Vagina (tissue), 2 donors: ENCODE measurements at places on chromosomes 3 and 15.

GRCh38 chr3:136343446-136343845 is 93.3 kb downstream of the PCCB start:
- no peaks in the 10 kb centered on the region for H3K27me3 ChIP-seq
- DNase-seq: no peak
- H3K4me1 ChIP-seq: peaks cover 19% of the 10 kb centered on the region

DNA sequence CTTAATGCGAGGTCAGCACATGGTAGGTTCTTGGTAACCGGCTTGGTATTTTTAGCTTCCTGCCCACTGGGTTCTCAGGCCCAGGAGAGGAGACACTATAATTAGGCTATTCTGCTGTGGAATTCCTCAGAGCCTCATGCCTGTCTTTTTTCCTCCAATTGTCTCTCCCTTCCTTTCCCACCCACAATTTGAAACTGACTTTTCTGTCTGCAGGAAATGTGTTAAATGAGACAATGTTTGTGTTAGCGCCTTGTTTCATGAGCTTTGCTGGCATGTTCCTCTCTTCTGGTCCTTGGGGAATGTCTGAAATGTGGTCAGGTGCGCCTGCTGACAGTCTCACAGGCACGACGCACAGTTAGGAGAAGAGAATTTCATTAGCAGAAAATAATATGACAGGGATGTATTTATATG is 223.6 kb upstream of the CTNNB1 start:
- H3K4me3 ChIP-seq: no peak overlapping the region
- H3K4me1 ChIP-seq: peaks cover 19% of the 10 kb centered on the region
- no peaks in the 10 kb centered on the region for H3K36me3 ChIP-seq
- no peaks in the 10 kb centered on the region for H3K27me3 ChIP-seq
- no peak for DNase-seq
- no peak overlapping the region for H3K27ac ChIP-seq

GRCh38 chr15:64037116-64037515 is 9.2 kb downstream of the DAPK2 start:
- H3K4me3 ChIP-seq: no peak overlapping the region
- no peak for DNase-seq
- H3K4me1 ChIP-seq: peaks cover under 1% of the 10 kb centered on the region

DNA sequence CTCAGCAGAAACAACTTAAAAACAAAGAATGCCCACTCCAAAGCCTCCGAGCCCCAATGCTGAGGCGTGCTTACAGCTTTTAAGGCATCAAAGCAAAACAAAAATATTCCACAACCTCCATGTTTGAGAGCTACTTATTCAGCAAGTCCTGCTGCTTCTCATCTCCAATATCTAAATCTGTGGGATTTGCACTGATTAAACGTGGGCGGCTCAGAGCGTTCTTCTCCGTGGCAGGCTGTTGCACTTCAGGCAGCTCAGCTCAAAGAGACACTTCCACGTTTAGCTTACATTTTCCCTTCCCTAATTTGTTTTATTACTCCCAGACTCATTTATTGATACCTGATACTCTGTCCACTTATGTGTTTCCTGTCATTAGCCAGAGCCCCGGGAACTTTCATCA is 282.6 kb upstream of the MCTP2 start:
- DNase-seq: no peak
- H3K4me3 ChIP-seq: no peak overlapping the region
- H3K27me3 ChIP-seq: no peaks in the 10 kb centered on the region
- H3K36me3 ChIP-seq: no peaks in the 10 kb centered on the region
- no peak overlapping the region for H3K27ac ChIP-seq

DNA sequence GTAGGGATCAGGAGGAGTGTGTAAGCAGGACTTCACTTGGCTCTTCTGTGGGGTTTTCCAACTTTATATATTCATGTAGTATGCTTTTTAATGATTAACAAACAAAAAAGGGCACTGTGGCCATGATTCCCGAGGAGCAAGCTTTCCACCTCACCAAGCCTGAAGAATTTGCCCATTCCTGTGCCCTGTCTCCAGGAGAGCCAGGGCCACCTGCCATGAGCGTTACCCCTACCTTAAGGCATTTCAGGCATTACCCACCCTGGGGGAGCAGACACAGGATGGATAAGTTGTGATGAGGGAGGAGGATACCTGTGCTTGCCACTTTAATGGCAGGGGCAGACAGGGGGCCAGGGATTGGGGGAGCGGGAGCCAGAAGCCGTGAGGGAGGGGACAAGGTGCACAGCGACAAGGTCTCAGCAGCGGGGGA is 3.0 kb downstream of the TRPM1 start:
- H3K27ac ChIP-seq: no peak overlapping the region
- no peaks in the 10 kb centered on the region for H3K4me1 ChIP-seq
- H3K27me3 ChIP-seq: no peaks in the 10 kb centered on the region
- no peak overlapping the region for H3K4me3 ChIP-seq

DNA sequence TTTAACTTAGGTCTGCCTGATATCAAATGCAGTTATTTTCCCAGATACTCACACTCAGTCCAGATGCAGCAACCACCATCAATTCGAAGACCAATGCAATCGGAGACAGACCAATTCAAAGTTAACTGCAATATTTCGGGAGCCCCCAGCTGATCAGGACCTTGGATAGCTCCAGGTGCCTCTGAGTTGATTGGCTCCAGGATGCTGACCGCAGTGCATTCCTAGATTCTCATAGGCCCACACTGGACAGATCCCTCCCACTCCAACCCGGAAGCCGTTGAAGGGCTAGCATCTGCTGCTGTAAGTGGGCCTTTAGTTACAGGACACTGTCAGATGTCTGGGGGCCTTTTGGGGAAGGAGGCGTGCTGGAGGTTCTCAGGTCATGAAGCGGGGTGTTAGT is 89.5 kb upstream of the ATP2B2 start:
- no peak overlapping the region for H3K27ac ChIP-seq
- no peak for DNase-seq
- no peaks in the 10 kb centered on the region for H3K27me3 ChIP-seq
- H3K4me1 ChIP-seq: no peaks in the 10 kb centered on the region
- no peaks in the 10 kb centered on the region for H3K36me3 ChIP-seq
- H3K4me3 ChIP-seq: no peak overlapping the region

GRCh38 chr15:77426871-77427270 is 6.2 kb downstream of the HMG20A start:
- DNase-seq: no peak
- H3K4me1 ChIP-seq: peaks cover 23% of the 10 kb centered on the region
- H3K27ac ChIP-seq: no peak overlapping the region
- no peaks in the 10 kb centered on the region for H3K27me3 ChIP-seq
- no peak overlapping the region for H3K4me3 ChIP-seq

GRCh38 chr3:134847349-134847748 is 52.3 kb downstream of the EPHB1 start:
- no peak overlapping the region for H3K4me3 ChIP-seq
- no peaks in the 10 kb centered on the region for H3K36me3 ChIP-seq
- no peak overlapping the region for H3K27ac ChIP-seq
- no peaks in the 10 kb centered on the region for H3K27me3 ChIP-seq
- H3K4me1 ChIP-seq: no peaks in the 10 kb centered on the region
- DNase-seq: no peak

DNA sequence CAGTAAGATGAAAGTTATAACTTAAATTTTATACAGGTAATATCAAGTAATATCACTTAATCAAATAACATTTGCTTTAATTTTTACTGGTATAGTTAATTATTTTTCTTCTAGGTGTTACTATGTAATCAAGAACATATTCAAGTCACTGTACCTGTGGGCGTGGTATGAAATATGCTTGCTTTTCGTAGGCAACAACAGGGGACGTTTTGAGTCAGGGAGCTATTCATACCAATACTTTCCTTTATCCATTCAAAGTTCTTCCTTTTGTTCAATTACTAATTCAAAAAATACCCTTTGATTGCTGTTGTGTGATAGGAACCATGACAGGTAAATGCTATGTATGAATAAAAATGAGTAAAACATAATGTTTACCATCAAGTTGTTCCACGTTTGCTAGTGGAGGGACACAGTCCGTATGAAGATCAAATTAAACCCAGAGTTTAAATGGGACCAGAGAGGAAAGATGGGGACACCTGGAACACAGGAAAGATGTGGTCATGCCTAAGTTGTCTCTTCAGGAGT is 654.0 kb upstream of the KCNMB2 start:
- DNase-seq: no peak
- H3K36me3 ChIP-seq: no peaks in the 10 kb centered on the region
- no peak overlapping the region for H3K27ac ChIP-seq
- no peaks in the 10 kb centered on the region for H3K4me1 ChIP-seq
- H3K27me3 ChIP-seq: no peaks in the 10 kb centered on the region
- H3K4me3 ChIP-seq: no peak overlapping the region

GRCh38 chr3:12049675-12050074 is 45.5 kb downstream of the SYN2 start:
- DNase-seq: no peak
- H3K4me1 ChIP-seq: no peaks in the 10 kb centered on the region

GRCh38 chr3:104206925-104207324 is 1159.8 kb upstream of the ALCAM start:
- no peaks in the 10 kb centered on the region for H3K36me3 ChIP-seq
- H3K4me3 ChIP-seq: no peak overlapping the region
- no peaks in the 10 kb centered on the region for H3K27me3 ChIP-seq
- DNase-seq: no peak
- no peak overlapping the region for H3K27ac ChIP-seq
- H3K4me1 ChIP-seq: no peaks in the 10 kb centered on the region

DNA sequence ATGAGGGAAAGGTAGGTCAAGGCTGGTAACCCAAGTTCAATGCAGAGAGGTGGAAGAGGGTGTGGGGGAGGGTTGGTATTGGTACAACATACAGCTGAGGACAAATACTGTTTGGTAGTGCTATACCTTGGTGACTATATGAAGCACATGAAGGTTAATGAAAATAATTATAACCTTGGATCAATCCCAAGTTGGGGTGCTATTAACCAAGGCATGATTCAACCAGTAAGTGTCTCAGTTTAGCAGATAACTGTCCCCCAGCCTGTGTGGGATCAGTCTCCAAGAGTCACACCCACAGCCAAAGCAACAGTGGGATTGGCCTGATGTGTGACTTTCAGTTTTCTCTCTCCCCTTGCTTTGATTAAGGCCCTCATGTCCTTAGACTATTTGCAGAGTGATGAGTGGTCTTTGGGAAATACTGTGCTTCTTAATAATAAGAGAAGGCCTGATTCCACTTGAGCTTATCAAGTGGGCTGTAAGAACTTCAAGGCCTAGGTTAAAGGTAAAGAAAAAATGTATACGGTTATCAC is 80.8 kb downstream of the EOMES start:
- no peak overlapping the region for H3K4me3 ChIP-seq
- no peaks in the 10 kb centered on the region for H3K27me3 ChIP-seq
- no peak overlapping the region for H3K27ac ChIP-seq
- peak; percentile 22 for DNase-seq
- no peaks in the 10 kb centered on the region for H3K4me1 ChIP-seq

- DNase-seq: peak; percentile 90
- H3K27me3 ChIP-seq: no peaks in the 10 kb centered on the region
- no peaks in the 10 kb centered on the region for H3K36me3 ChIP-seq
- H3K27ac ChIP-seq: peak overlapping the region; percentile 83
Observed at GRCh38 chr15:66617137-66618090, 51.6 kb upstream of the LCTL start.

- no peaks in the 10 kb centered on the region for H3K4me1 ChIP-seq
- no peaks in the 10 kb centered on the region for H3K36me3 ChIP-seq
- no peak overlapping the region for H3K27ac ChIP-seq
- H3K27me3 ChIP-seq: no peaks in the 10 kb centered on the region
Observed at GRCh38 chr3:19065027-19065426, 83.3 kb upstream of the KCNH8 start.

DNA sequence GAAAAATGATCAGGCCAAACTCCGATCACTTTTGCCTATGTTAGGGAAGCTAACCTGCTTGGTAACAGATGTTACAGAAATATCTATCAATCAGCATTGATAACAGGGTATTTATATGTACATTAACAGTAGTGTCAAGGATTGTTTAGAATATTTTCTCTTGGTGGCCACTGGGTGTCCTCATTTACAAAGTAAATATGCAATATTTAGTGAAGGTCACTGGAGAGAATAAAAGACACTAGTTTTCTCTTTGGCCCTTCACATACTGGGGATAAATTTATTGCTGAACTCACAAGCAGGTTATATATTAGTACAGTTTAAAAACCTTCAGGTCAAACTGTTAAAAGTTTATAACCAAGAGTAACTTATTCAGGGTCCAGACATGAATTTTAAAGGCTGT is 69.0 kb downstream of the TIGIT start:
- no peak for DNase-seq
- H3K4me1 ChIP-seq: no peaks in the 10 kb centered on the region
- no peaks in the 10 kb centered on the region for H3K27me3 ChIP-seq
- H3K36me3 ChIP-seq: no peaks in the 10 kb centered on the region
- H3K27ac ChIP-seq: no peak overlapping the region

GRCh38 chr3:26280517-26280916 is 342.1 kb upstream of the LRRC3B start:
- no peak overlapping the region for H3K4me3 ChIP-seq
- no peaks in the 10 kb centered on the region for H3K4me1 ChIP-seq
- no peak overlapping the region for H3K27ac ChIP-seq
- H3K27me3 ChIP-seq: no peaks in the 10 kb centered on the region
- H3K36me3 ChIP-seq: no peaks in the 10 kb centered on the region

DNA sequence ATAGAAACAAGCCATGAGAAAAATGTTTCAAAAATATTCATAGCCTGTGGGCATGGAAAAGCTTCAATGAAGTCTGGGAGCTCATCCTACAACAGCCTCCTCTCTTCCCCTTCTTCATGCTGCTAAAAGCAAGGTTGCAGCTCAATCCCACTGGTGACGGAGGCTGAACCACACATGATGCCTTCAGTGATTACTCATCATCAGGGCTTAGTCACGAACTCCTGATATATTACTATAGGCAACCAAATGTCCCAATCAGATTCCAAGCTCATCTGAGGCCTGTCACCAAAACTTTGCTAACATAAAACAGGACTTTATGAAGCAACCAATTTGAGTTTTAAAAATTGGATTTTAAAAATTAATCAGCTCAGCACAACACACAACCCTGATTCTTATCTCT is 24.0 kb upstream of the SLC24A5 start:
- no peaks in the 10 kb centered on the region for H3K27me3 ChIP-seq
- no peak overlapping the region for H3K4me3 ChIP-seq
- H3K27ac ChIP-seq: no peak overlapping the region
- H3K4me1 ChIP-seq: no peaks in the 10 kb centered on the region
- no peaks in the 10 kb centered on the region for H3K36me3 ChIP-seq

- peaks cover 11% of the 10 kb centered on the region for H3K4me1 ChIP-seq
- no peak overlapping the region for H3K4me3 ChIP-seq
- no peak for DNase-seq
- H3K27me3 ChIP-seq: no peaks in the 10 kb centered on the region
- H3K36me3 ChIP-seq: no peaks in the 10 kb centered on the region
Observed at GRCh38 chr3:13068269-13069010, 4.8 kb downstream of the IQSEC1 start.
